IMR-90 (cell line): ENCODE measurements at places on chromosomes 6 and 20. TPM values are rescaled to one million over a fixed set of nuclear protein-coding genes. Genes with fewer than 3 reads are reported as not detected.

Gene MCCD1
- not detected in 2 replicates for total RNA-seq

Gene TCF21
- 6.6 and 8.1 TPM in 2 replicates for total RNA-seq

Gene HRH3
- total RNA-seq, result not detected in 2 replicates

Gene VSX1
- not detected in 2 replicates for total RNA-seq

Gene CEP250
- 35.1 and 38.3 TPM in 2 replicates for total RNA-seq

Gene MYBL2
- 21.7 and 23.1 TPM in 2 replicates for total RNA-seq

Gene PAK1IP1
- total RNA-seq, result 22.9 and 28.6 TPM in 2 replicates
